ENCODE measurements at places on chromosomes 5 and 9.

DNA sequence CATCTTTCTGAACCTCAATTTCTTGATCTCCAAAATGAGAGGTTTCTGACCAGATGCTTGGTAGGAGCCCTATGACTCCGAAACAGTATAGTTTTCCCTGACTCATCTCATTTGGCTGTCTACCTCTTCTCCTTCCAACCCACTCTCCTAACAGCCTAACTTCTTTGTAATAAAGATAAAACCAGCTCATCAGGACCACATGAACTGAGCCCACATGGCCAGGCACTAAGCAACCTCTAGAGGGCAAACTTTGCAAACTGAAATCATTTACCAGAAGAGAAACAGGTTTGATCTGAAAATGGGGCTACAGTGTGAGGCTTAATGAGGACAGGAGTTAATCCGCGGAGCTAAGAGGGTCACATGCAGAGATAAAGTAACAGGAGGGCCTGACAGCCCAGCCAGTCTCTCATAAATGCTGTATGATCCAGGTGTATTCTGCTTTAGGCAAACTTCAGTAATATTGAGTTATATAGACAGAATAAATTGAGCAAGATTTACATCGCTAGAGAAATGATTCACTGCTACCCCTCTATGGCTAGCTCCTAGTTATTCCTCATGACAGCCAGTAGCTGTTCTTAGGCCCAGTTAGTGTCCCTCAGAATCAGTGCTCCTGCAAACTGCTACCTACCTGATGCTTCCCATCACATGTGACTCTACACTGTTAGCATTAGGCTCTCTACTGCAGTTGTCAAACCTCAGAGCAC, 64.6 kb downstream of the ABCA1 start:
- peak; percentile 41 for DNase-seq

- no peak for DNase-seq
These were observed 2.8 kb upstream of the FBXL17 start for GRCh38 chr5:108384741-108385140.

DNA sequence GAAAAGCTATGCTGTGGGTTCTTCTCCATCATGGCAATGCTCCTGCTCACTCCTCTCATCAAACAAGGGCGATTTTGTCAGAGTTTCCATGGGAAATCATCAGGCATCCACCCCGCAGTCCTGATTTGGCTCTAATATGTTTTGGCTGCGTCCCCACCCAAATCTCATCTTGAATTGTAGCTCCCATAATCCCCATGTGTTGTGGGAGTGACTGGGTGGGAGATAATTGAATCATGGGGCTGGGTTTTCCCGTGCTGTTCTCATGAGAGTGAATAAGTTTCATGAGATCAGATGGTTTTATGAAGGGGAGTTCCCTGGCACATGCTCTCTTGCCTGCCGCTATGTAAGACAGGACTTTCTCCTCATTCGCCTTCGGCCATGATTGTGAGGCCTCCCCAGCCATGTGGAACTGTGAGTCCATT, 163.8 kb downstream of the GADD45G start:
- DNase-seq = no peak

- no peak for DNase-seq
These were observed 22.1 kb upstream of the IL13 start for GRCh38 chr5:132635873-132636272.

DNA sequence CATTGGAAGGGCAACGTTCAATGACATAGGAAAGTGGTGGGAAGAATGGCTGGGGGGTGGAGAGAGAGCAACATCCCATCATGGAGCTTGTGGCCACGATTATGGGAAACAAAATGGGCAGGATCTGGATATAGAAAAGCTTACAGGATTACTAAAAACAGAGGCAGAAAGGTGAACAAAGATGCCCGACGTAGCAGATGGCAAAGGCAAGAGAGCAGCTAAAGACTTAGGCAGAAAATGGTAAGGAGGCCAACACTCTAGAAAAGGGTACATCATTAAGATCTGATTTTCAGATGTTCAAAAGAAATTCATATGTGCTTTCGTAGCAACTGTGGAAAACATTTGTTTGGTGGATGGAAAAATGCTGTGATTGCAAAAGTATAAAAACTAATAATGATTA, 102.5 kb downstream of the OTULIN start:
- DNase-seq = no peak

DNA sequence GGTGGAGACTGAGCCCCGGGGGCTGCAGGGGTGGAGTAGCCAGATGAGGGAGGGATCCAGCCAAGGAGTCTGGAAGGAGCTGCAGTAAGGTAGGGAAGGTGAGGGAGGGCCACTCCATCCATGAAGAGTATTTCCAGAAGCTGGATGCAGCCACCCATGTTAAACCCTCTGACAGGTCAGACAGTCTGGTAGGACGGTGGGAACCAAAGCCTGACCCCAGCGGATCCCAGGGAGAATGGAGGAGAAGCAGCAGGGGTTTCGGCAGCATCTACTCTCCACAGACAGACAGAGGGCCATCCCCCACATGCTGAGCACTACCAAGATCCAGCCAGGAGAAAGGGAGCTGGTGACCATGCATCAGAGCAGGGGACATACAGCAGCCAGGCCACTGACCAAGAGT, 22.5 kb upstream of the S1PR3 start:
- DNase-seq = no peak

GRCh38 chr9:105278751-105279150, 34.3 kb downstream of the SLC44A1 start:
- no peak for DNase-seq

DNA sequence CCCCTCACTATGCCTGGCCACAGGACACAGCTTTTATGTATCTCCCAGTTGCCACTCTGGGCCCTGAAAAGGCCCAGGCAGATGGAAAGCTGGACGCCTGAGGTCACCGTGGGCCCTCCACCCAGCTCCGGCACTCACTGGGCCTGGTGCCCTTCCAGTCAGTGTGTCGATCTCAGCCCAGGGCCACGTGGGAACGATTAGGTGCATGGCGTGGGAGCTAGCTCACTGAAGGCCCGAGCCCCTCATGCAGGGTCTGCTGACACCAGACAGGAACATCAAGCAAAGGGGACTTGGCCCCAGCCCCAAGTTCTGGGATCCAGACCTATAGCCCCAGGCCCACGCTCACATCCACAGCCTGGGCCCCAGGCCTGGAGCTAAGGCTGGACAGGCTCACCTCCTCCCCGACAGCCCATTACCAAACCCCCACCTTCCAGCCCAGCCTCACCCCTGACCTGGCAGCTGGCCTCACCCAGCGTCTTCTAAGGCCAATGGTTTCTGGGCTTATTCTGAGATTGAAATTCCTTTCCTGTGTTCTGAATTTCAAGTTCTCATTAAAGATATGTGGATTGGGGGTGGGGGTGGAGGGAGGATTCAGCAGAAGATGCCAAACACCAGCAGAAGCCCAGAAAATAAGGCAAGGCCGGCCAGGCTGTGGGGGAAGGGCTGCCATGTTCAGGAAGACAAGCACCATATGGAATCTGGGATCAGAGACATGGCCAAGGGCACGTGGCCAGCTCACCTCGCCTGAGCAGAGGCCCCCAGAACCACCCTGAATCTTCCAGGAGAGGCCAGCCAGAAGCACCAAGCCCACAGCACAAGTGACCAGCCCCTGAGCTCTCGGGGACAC, 74.5 kb downstream of the ADAMTS2 start:
- DNase-seq = no peak

DNA sequence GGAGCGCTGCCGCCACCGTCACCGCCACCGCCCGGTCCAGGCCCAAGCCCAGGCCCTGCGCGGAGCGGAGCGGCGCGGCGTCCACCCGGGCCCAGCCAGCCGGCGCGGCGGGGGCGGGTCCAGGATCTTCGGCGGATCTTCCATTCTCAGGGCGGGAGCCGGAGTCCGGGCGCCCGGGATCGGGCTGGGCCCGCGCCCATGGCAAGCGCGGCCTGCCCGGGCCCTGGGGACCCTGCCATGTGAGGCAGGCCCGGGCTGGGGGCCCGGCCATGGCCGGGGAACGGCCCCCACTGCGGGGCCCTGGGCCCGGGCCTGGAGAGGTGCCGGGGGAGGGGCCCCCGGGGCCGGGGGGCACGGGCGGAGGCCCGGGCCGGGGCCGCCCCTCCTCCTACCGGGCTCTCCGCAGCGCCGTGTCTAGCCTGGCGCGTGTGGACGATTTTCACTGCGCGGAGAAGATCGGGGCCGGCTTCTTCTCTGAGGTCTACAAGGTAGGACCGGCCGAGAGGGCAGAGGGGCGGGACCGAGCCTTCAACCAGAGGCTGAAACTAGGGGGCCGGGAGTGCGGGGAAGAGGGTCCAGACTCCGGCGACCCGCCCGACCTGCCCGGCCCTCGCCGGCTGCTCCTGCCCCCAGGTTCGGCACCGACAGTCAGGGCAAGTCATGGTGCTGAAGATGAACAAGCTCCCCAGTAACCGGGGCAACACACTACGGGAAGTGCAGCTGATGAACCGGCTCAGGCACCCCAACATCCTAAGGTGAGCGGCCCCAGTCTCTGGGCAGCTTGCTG, 482 bp downstream of the TESK1 start:
- DNase-seq = peak; percentile 19

DNA sequence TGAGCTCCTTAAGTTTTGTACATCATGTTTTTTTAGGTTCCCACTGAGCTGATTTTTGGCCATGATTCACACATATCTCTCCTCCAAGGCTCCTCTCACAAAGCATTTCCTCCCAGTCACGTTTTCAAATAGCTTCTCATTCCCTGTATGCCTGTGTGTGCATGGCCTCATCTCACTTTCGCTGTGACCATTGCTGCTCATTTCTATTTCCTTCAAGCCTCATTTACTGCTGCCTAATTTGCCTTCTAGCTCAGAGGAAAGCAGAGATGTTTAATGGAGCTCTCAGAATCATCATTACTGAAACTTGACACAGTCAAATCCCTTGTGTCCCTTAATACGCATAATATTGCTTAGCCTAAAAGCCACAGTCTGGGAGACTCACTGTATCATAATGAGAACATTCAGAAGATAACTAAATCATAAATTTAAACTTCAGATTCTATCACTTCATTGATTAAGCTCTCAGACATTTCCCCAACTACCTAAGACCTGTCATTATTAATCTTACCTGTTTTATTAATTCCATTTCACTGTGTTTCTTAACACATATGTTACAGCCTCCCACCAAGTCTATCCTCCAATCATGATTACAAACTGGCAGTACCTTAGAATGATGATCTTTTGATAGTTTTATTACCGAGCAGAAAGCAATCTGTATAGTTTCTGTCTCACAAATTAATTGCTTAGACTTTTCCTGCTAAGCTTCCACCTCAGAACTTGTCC, 278.3 kb upstream of the PTGER4 start:
- no peak for DNase-seq

- no peak for DNase-seq
These were observed 25.3 kb upstream of the CEP72 start for GRCh38 chr5:586751-587285.

DNA sequence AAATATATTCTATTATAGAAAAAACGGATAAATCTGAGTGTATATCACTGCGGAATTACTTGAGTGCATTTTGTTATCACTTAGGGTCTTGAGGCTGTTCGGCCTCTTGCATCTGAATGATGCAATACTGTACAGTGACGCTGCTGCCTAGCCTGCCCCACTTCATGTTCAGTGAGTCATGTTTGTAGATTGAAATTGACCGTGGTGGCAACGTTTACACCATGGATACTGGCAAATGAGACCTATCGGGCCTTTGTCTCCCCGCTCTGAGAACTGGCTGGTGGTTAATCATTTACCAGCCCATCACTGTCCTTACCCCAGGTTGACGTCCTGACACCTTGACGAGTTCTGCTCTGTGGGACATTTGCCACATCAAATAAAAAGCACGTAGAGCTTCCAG, 510.1 kb upstream of the ADAMTS16 start:
- no peak for DNase-seq

DNA sequence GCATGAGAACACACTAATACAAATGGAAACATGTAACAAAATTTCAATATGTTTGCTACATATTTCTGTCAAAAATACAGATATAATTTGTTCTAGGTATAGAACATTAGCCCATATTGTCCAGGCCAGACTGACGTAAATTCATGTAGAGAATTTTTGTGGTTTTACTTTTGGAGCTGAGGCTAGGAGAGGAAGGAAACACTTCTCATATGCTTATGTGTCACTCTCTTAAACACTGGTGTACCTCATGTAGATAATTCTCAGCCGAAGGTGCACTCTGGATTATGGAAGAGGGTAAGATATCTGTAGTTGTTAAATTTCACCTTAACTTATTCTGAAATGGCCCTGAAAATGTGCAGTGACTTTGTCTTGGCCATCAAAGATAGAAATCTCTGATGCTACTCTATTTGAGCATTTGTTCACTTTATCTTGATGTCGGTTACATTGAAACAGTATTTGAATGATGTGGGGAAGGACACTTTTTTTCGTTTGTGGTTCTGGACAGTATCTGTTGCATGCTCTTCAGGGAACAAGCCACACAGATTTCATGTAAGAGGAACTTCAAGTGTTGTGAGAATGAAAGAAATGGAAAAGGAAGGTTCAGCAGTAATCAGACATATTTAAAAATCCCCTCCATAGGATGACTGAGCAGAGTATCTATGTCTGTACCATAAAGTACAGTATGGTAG, 202.7 kb downstream of the SPATA31D1 start:
- DNase-seq = no peak

DNA sequence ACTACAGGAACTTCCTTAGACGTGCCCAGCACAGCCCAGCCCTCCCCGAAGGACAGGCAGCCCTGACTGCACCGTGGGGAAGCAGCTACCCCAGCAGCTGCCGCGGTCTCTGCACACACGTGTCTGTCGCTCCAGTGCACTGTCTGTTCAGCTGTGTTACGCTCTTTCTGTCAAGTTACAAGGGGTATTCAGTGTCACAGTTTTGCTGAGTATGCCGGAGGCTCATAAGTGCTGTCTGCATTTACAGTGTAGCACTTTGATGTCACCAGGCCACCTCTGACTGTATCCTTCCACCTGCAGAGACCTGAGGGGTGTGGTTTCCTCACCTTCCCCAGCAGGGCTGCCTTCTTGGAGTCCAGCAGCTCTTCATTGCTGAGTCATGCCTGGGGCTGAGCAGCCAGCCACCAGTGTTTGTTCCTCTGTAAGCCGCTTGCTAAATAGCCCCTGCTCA, 126.8 kb downstream of the EHMT1 start:
- DNase-seq = peak; percentile 56

DNA sequence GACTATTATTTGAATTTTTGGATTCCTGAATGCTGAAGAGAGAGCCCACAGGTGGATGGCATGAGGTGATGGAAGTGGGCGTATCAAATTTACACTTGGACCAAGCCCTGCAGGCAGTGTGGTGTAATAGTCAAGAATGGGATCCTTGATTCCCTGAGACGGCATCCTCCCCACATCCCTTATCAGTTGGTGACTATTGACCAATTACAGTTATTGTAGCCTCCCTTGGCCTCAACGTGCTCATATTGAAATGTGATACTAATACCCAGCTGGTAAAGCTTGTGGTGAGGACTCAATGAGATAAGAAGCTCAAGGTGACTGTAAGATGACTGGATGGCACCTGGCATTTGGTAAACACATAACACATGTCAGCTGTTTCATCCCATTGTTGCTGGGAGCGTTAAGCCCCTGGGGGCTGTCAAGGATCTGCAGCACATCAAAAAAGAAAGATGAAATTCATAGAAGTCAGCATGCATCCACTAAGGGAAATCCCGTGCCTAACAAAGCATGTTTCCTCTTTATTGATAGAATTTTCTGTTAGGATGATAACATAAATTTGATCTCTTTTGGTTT, 65.6 kb upstream of the IRX2 start:
- DNase-seq = no peak

- DNase-seq = peak; percentile 87
These were observed 984 bp upstream of the MRPS2 start for GRCh38 chr9:135499326-135500070.

GRCh38 chr9:28032268-28032590, 458.9 kb upstream of the C9orf72 start:
- no peak for DNase-seq

- DNase-seq = no peak
These were observed 136.7 kb downstream of the RGS3 start for GRCh38 chr9:113600023-113600823.

- no peak for DNase-seq
These were observed 34.7 kb downstream of the LPCAT1 start for GRCh38 chr5:1488882-1489680.
